MM.1S (cell line): ENCODE measurements at places on chromosomes 6 and 20.
A peak's percentile ranks its signal among the peaks of the same experiment; 100 is the strongest.

DNA sequence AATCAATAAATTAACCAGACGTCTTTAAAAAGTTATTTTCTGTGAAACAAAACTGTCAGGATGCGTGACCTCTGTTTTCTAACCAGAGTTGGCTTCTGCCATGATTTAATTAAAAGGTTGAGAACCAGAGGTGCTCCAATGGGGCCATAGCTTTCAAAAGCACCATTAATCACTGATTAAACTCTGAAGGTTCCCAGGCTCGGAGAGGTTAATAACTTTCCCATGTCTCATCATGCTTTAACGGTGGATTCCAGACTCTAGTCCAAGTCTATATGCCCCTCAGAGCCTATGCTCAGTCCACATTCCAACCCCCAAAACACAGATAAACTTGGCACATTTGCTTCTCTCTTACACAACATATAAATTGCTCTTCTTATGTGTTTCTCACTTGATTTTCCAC is 95.5 kb downstream of the SNAP91 start:
- H3K27ac ChIP-seq, result no peak overlapping the region
- no peaks in the 10 kb centered on the region for H3K4me1 ChIP-seq
- H3K27me3 ChIP-seq, result no peaks in the 10 kb centered on the region
- H3K4me3 ChIP-seq, result no peak overlapping the region

GRCh38 chr6:45377043-45377553 is 636 bp downstream of the SUPT3H start:
- peak overlapping the region; percentile 92 for H3K4me3 ChIP-seq
- H3K4me1 ChIP-seq, result 0 out of 2 replicates have a peak, but pooled peaks cover 7% of the 10 kb centered on the region
- H3K27ac ChIP-seq, result peak overlapping the region; percentile 82; the same call in 1 of the 2 replicates
- DNase-seq, result peak; percentile 17

- H3K27me3 ChIP-seq, result no peaks in the 10 kb centered on the region
- no peaks in the 10 kb centered on the region for H3K4me1 ChIP-seq
- no peak overlapping the region for H3K27ac ChIP-seq
- no peak for DNase-seq
- H3K36me3 ChIP-seq, result no peaks in the 10 kb centered on the region
Measured at GRCh38 chr6:164882236-164882635, 427.2 kb downstream of the C6orf118 start.

DNA sequence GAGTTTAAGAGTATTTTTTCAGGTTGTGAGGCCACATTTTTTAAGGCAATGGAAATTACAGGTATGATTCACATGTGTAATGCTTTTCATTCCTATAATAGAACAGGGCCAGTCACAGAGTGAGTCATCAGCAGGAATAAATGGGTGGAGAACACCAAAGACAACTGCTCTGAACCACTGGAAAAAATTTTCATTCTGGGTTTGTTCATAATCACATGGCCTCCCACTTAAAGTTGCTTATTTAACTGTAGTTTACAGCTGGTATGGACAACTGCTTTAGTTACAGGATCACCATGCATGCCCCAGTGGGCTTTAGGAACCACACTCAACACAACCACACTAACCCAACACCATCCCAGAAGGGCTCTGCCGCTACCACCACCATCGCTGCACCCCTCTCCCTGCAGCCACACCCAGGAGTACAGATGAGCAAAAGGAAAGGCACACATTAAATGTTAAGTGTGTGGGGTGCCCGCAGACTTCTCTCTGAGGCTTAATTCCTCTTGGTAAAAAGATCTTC is 107.0 kb upstream of the DST start:
- no peak for DNase-seq
- peaks cover 13% of the 10 kb centered on the region for H3K4me1 ChIP-seq
- H3K4me3 ChIP-seq, result no peak overlapping the region
- H3K27ac ChIP-seq, result no peak overlapping the region

DNA sequence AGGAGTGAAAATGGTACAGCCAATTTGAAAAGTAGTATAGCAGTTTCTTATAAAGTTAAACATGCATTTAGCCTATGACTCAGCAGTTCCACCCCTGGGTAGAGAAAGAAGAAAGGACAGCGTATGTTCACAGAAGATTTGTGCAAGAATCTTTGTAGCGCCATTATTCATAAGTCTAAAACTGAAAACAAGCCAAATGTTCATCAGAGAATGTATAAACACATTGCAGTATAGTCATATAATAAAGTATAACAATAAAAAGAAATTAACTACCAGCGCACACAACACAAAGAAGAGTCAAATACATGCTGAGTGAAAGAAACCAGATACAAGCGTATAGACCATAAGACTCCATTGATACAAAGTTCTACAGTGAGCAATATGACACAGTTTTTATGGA is 294.0 kb downstream of the SAMD5 start:
- no peaks in the 10 kb centered on the region for H3K4me1 ChIP-seq
- no peaks in the 10 kb centered on the region for H3K27me3 ChIP-seq
- no peaks in the 10 kb centered on the region for H3K36me3 ChIP-seq
- no peak for DNase-seq
- no peak overlapping the region for H3K27ac ChIP-seq

- H3K4me1 ChIP-seq, result no peaks in the 10 kb centered on the region
- DNase-seq, result no peak
- H3K27me3 ChIP-seq, result no peaks in the 10 kb centered on the region
- H3K4me3 ChIP-seq, result no peak overlapping the region
- no peaks in the 10 kb centered on the region for H3K36me3 ChIP-seq
- H3K27ac ChIP-seq, result no peak overlapping the region
Measured at GRCh38 chr20:53244711-53245110, 272.6 kb downstream of the TSHZ2 start.

DNA sequence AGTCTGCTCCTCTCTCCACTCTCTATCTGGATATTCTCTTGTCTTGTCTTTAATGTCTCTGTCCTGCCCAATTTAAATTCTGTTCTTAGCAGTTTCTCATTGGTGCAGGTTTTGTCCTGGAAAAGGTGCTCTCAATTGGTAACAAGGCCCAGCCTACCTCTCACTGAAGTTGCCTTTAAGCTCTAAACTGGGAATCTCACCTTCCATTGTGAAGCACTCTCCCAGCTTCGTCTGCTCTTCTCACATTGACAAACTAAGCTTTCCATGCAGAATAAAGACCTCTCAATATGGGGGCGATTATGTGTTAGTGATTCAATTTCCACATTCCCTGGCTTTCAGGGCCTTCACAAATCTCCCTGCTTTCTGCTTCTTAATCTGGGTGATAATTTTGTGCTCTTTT is 1712.2 kb downstream of the GRIK2 start:
- no peak for DNase-seq
- H3K4me1 ChIP-seq, result peaks cover 6% of the 10 kb centered on the region; the same call in 1 of the 2 replicates
- no peak overlapping the region for H3K27ac ChIP-seq
- H3K27me3 ChIP-seq, result no peaks in the 10 kb centered on the region
- H3K4me3 ChIP-seq, result no peak overlapping the region

GRCh38 chr6:117157448-117157847 is 107.9 kb upstream of the VGLL2 start:
- no peaks in the 10 kb centered on the region for H3K36me3 ChIP-seq
- H3K27me3 ChIP-seq, result no peaks in the 10 kb centered on the region
- no peaks in the 10 kb centered on the region for H3K4me1 ChIP-seq
- no peak for DNase-seq
- no peak overlapping the region for H3K4me3 ChIP-seq
